Activated CD4-positive, alpha-beta T cell treated with anti-CD3 and anti-CD28 coated beads, Interleukin-2, amount 10 ng/mL, durations not matched to agents 7 days and 5 days (primary cell): ENCODE measurements at places on chromosomes 2 and 18. TPM values are rescaled to one million over a fixed set of nuclear protein-coding genes. Genes with fewer than 3 reads are reported as not detected.

DNA sequence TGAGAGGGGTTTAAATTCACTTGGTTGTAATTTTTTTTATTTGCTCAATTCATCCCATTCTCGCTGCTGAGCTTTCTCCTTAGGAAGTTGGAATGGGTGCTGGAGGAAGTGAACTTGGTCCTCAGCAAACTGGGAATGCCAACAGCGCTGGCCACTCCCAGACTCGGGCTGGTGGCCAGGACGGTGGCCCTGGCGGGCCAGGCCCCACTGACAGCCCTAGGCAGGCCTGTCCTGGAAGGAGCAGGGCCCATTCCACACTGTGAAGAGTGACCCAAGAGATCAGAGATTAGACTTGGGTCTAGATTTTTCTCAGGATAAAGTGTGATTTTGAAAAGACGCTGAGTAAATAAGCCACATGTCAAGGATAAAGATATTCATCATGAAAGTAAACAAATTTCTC is 132.7 kb downstream of the HDAC4 start:
- no peak for DNase-seq

DNA sequence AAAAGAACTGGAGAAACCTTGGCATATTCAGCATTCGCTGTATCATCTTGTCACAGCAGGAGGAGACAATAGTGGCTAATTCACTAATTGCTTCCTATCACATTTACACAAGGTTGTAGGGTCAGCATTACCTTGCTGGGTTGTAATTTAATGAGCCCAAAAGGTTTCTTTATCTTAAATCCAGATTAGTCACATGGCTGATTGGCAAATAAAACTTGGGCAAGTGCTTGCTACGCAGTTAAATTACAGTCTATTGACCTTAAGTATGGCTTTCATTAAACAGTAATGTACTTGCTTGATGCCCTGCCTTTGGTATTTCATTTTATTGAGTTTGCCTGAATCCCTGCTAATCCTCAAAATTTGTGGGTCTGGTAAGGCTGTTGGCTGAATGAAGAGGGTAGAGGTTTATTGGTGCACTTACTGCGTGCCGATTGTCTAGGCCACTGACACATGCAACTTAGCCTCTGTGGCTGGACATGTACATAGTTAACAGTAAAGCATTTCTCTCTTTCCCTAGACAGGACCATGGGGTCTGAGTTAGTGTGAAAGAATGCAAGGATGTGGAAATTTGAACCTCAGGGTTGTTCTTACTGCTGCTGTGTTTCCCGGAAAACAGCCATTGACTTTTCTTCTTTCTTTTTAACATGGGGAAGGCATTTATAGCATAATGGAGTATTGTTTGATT is 34.3 kb downstream of the FMNL2 start:
- no peak for DNase-seq

- DNase-seq, result no peak
These were observed 26.2 kb downstream of the KLF7 start for GRCh38 chr2:207139552-207139951.

DNA sequence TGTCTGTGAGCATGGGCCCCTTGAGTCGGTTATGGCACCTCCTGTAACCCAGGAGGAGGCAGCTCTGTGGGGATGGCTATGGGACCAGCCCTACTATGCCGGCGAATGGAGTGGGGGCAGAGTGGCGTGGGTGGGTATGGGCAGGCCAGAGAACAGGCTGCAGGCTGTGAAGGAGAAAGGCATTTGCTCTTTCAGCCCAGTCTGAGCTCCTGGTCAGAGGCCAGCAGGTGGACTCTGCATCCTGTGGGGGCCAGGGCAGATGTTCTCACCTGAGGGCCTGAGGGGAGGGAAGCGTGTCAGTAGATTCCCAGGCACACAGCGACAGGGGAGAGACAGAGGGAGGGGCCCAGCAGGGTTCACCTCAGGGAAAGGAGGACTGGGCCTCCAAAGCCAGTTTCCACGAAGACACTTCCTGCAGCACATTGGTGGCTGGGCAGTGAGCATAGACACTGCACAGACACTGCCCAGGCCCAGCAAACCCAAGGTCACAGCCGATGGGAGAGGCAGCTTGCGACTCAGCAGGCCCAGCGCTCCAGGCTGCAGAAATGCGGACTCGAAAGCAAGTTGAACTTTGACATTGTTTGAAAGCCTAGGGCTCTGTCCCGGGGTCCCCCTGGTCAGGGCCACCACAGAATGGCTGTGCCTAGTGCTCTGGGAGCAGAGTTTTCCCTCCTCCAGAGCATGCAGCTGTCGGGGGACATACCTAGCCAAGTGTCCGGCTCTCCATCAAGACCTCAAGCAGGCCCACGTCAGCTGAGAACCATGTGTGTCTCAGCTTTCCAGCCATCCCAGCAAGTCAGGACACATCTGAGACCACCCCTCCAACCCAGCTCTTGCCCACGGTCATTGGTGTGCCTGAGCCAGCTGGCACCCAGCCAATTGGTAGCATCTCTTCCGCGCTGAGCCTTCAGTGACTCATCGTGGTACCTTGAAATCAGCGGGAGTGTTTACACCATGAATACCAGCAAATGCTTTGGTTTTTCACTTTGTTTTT is 53.8 kb downstream of the TGOLN2 start:
- DNase-seq, result no peak

Gene CACNB4
- total RNA-seq, result 0.12 TPM

Gene ST6GAL2
- not detected for total RNA-seq
